ENCODE measurements at places on chromosomes 11 and 22. TPM values are rescaled to one million over a fixed set of nuclear protein-coding genes. Genes with fewer than 3 reads are reported as not detected.

DNA sequence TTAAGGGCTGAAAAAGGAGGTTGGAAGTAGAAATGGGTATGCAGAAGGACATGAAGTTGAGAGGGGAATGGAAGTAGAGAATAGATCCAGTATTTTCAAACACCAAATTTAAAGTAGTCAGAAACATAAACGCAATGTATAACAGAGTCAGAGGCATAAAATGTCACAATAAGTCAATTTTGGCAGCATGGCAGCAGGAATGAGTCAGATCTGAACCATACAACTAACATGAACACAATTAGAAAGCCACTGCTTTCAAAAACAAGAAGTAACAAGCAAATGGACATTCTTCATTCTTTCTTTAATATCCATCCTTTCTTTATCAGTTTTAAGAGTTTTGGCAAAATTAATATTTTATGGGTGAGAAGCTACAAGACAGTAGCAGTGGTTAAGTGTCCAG, 2.5 kb downstream of the CHORDC1 start:
- no peak for DNase-seq

DNA sequence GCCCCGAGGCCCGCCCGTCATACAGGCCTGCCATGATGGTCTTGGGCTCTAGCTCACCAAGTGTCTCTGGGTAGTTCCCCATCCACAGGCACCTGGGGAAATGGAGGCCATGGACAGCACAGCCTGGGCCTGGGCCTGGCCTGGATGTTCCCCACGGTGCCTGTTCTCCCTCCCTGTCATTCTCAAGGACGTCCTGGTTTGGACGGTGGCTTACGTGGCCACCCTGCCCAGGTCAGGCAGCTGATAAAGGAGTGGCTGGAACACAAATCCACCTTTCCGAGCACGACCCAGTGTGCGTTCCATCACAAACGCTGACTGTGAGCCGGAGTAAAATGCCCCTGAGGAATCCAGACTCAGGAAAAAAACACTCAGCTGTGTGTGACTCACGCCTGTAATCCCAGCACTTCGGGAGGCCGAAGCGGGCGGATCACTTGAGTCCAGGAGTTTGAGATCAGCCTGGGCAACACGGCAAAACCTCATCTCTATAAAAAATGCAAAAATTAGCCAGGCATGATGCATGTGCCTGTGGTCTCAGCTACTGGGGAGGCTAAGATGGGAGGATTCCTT, 41.2 kb upstream of the TESMIN start:
- DNase-seq: no peak

GRCh38 chr22:50262460-50262911, 1.0 kb upstream of the MAPK12 start:
- DNase-seq: no peak

The UNC93B1 gene
- 38.6 TPM for total RNA-seq
